ENCODE measurements at places on chromosomes 5 and 9.

GRCh38 chr5:74152625-74153254 lies 487.8 kb downstream of the ENC1 start:
- DNase-seq, result no peak

DNA sequence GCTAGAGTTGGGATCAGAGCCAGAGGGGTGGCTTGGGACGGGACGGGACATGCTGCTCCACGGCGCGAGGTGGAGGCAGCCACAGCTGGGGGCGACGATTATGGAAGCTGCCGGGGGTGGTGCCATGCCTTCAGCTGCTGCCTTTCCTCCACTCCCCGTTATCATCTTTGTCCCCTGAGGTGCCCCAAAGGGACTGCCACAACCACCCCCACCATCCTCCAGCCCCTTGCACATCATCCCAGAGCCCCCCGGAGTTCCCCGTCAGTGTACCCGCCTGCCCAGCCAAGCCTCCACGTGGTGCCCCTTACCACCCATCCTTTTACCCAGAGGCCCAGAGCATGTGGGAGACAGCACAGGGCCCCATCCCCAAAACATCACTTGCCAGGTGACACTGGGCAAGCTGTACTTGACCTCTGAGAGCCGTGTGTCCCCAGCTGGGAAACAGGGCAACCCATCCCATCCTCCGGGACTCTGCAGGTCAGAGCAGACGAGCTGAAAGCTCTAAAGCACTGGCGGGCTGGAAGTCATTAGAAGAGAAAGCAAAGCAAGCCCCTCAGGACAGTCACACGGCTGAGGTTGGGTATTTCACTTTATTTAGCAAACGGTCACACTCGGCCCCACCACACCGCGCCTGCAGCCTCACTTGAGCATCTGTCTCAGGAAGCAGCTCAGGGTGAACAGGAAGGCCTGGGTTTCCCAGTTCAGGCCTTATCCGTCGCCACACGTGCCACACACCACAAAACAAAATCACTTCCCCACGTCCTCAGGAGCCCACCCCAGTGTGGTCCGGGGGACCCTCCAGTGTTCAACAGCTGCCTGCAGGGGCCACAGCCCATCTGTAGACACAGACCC lies 19.5 kb upstream of the MXD3 start:
- DNase-seq, result no peak

GRCh38 chr5:73587923-73588322 lies 22.4 kb downstream of the UTP15 start:
- DNase-seq, result no peak

DNA sequence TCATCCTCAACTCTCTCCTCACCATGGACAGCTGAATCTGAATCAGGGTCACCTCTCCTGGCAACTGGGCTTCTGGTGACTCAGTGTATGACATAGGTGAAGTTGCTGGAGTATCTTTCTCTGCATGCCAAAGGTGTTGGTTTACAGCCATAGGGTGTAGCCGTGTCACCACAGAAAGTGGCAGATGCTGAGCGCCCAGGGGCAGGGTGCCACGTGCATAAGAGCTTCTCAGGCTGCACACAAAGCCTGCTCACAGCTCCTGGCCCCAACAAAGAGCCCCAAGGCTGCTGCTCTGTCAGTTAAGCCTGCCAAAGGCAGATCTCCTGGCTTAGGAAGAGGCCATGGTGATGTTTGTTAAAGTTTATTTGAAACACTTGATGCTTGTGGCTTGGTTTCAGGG lies 297.7 kb upstream of the WWC1 start:
- DNase-seq, result peak; percentile 55
